Activated CD8-positive, alpha-beta memory T cell treated with anti-CD3 and anti-CD28 coated beads for 4 hours (primary cell): ENCODE measurements at places on chromosomes 5 and 9.

DNA sequence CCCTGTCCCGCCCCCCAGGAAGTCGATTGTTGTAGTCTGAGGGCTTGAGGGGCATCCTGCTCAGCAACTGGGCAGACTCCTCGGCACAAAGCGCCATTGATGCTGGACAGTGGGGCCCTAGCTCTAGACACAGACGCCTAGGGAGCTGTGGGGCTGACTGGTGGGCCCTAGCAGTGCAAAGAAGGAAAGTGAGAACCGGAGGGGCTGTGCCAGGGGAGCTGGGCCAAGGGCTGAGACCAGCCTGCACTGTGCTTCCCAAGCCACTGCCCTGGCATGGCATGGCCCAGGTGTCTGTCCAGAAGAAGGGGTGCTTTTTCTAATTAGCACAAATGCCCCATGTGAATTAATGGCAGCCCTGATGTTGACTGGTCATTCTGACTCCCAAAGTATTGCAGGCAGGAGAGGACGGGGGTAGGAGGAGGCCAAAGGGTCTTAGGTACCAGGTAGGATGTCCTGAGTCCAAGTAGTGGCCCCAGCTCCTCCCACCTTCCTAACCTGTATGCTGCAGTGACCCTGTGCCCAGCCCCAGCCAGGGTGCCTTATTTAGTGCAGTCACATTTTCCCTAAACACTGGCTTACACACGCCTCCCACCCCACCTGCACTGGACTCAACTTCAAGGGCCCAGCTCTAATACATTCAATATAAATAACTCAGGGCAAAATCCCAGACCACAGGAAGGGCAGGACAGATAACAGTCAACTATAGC is 15.9 kb downstream of the TCF7 start:
- DNase-seq = no peak

DNA sequence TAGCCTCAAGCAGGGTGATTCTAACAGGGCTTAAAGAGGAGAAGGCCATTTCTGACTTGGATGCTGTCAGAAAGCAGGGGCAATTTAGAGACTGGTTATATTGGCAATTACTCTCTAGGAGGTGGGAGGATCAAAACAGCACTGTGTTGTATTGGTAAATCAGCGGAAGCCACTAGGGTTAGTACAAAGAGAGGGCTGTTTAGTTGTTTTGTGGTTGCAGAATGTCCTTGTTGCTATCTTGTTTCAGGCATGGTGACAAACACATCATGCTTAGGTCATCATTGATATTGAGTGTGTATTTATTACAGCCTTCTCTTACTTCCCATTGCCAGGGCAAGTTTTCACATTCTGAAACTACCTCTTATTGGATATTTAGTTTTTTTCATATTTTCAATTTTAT is 165.3 kb downstream of the TAF11L14 start:
- DNase-seq = no peak

- no peak for DNase-seq
These were observed 37.4 kb downstream of the CTSL start for GRCh38 chr9:87763286-87763685.

- no peak for DNase-seq
These were observed 69.4 kb downstream of the TMC1 start for GRCh38 chr9:72590824-72591223.

GRCh38 chr9:36637491-36638270 is 65.0 kb downstream of the MELK start:
- DNase-seq = no peak

DNA sequence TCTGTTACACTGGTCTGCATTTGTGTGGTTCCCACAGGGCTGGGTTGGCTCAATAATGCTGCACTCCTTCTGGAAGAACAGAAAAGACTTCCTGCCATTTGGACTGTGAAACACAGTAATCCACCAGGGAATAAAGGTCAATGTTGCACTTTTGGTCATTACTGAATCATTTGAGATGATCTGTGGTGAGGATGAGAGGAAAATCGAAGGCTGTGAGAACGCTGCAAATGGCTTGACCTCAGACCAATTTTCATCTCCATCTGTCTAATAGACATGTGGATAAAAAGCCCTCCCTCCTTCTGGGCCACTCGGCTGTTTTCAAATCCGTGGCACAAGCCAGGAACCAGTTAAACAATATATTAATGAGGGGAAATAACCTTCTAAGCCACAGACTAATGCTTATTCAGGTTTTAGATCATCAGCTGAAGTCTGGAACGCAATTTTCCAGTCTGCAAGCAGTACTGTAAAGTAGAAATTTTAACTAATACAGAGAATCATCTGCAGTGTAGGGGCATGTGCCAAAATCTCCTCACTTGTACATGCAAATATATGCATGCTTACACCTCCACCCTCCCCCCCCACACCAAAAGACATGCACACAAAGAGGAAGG is 20.2 kb downstream of the TLE1 start:
- no peak for DNase-seq

GRCh38 chr5:173974688-173975239 is 14.2 kb upstream of the C5orf47 start:
- DNase-seq = no peak

DNA sequence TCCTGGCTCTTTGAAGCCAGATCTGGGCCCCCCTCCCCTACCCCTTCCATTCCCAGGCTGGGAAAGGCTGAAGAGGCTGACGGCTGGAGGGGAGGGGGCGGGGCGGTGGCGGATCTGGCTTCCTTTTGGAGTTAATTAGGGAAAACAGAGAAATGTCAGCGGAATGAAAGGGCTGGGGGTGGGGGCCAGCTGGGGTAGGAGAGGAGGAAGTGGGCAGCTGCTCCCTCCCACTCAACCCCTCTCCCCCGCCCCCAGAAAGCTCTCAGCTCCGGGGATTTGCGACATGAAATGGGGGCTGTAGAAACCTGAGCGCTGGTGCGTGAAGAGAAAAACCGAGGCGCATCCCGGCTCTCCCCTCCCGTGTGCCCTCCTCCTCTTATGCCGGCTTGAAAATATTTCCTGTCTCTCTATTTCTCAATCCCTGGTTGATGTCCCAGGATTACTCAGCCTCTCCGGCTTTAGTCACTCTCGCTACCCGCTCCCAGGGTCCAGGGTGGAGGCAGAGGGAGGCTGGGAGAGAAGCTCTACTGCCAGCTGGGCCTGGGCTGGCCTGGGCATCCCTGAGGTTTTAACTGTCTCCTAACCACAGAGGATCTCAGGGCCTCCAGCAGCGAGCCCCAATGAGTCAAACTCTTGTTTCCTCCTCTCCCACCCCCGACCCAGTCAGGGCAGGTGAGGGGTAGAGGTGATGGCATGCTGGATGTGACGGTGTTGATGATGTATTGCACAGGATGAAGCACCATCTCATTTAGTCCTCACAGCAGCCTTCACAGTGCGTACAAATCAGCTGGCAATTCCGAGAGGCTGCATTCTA is 20.1 kb downstream of the PCDHGC5 start:
- no peak for DNase-seq

DNA sequence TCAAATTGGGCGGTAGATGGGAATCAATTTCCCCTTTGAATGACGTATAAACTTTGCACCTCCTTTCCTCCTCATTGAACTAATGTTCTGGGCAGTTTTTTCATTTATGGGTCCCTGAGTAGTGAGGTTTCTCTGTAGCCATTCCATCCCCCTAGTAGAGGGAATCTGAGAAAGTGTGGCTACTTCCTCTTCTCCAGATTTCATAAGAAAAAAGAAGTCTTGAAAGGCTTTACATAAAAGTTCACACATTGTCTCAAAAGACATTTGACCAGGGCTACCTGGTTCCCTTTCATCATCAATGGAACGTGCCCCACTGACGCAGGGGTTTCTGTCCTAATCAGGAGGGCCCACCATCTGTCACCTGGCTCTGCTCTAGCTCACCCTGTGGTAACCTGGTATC is 57.3 kb downstream of the CTSL start:
- no peak for DNase-seq

GRCh38 chr5:23528677-23529076 is 21.3 kb downstream of the PRDM9 start:
- DNase-seq = no peak

DNA sequence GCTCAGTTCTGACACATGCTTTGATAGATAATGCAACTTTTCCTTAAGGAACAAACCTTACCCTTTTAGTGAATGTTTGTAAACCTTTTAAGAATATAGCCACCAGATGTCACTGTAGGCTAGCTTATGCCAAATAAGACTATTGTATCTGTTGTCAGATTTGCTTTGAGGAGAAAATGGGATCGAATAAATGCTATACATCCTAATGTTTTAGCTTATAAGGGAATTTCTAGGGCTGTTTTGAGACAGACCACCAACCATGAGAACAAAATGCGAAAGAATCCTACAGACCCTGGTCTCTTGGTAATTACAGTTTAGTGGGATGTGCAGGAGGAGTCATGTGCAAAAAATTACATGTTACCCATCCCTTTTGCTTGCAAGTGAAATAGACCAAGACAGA is 127.6 kb upstream of the NMUR2 start:
- DNase-seq = no peak

GRCh38 chr5:150302301-150303069 is at the start of gene ARSI:
Gene ARSI (minus strand): TSS chr5:150302905. CDS start chr5:150302373, 532 bp downstream.
- no peak for DNase-seq

GRCh38 chr5:172932313-172933017 is 26.8 kb upstream of the RPL26L1 start:
- DNase-seq = peak; percentile 35

DNA sequence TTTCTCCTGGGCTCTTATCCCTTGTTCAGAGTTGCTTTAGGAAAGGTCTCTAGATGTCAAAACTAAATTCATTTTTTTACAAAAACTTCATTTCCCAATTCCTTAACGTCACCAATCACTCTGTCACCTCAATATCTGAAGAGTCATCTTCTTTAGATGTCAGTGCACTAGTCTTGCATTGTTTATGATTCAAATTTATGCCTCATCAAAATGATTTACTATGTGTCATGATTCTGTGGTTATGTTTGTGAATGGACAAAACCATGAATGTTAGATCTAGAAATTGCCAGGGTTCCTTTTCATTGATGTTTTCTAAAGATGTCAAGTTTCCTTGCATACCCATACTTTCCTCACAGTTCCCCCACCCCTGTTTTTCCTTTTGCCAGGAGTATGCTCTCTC is 21.5 kb downstream of the CWC27 start:
- DNase-seq = no peak

GRCh38 chr9:96383165-96383942 is at the start of gene SLC35D2:
Gene SLC35D2 (minus strand): TSS chr9:96383711. CDS start chr9:96383634, 77 bp downstream.
- DNase-seq = no peak

DNA sequence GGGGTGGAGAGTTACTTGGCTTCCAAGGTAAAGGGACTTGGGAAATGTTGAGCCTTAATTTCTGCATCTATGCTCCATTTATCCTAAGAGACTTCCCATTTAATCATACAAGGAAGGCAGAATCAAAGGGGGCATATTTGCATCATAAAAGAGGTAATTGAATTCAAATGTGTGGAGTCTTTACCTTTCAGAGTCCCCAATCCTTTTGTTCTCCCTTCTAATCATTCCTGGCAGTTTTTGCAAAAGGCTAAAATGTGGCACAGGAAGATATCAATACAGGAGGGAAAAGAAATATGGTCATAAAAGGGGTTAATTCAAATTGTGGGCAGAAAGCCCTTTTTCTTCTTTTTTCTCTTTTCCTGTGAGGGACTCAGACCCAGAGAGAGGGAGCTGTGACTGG is 69.5 kb downstream of the SFXN1 start:
- DNase-seq = no peak

- DNase-seq = no peak
These were observed 50.7 kb downstream of the C7 start for GRCh38 chr5:40960037-40960436.

DNA sequence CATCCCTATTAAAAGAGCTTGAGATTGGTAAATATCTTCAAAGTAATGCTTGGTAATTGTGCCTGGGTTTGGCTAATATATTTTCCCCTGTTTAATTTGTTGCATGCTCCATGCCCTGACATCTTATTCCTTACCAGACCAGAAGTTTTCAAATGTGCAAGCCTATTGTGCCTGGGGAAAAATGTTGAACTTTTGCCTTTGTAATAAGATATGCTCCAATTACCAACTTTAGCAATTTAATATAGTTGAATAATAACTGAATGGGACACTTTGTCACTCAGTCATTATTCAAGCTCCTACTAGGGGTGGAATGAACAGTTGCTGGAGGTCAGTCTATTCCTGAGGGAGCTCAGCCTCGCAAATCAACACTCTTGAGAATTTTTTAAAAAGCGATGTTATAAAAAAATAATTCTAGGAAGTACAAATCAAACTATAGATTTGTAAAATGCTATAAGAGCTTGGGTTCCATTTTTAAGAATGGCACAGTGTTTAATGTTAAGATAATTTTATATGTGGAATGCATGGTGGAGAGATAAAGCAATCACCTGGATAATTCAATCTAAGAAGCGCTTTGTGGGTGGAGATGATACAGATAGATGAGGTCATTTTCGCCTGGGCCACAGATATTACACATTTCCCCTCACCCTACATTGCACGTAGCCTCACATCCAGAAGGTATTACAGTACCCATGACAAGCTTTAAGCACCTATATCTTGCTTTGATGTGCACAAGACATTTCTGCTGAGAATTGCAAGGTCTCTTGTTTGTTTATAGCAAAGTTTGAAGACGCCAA is 231.8 kb downstream of the PIK3R1 start:
- no peak for DNase-seq

- no peak for DNase-seq
These were observed 232.2 kb downstream of the GABRG2 start for GRCh38 chr5:162299793-162300192.

GRCh38 chr5:120517607-120518252 is 53.6 kb downstream of the PRR16 start:
- no peak for DNase-seq

DNA sequence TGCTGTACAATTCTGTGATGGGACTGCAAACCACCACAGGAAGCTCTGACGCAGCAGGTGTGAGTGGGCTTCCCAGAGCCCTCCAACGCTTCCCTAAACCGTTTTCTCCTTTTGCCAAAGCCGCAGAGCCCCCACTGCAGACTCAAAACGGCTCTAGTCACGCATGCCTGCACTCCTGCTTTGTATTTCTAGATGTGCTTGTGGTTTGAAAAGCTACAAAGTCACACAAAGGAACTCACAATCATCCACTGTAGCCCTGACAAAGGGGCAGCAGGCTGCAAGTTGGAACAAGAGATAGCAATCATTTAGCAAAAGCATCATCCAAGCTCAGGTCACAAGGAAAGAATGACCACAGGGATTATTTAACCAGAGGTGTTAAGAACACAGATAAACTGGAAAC is 79.3 kb downstream of the PTPN3 start:
- DNase-seq = no peak

GRCh38 chr9:68717552-68718443 is 12.8 kb downstream of the PIP5K1B start:
- no peak for DNase-seq

- DNase-seq = no peak
These were observed 38.9 kb upstream of the IFNK start for GRCh38 chr9:27485158-27485557.

DNA sequence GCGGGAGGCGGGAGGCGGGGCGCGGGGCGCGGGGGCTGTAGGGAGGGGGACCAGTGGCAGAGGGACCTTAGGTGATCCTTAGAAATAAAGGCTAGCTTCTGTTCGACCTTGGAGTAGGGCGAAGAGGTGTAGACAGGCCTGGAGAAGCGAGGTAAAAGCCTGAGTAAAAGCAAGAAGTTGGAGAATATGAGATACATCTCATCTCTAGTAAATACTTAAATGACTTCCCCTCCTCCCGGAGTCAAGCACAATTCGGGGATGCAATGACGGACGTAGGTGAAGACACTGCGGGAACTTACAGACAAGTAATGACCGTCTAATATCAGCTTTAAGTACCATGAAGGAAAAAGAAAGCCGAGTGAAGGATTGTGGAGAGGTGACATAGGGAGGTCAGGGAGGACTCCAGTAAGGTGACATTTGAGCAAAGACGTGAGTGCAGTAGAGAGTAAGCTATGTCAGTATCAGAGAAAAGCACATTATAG is 466 bp downstream of the SMC2 start:
- DNase-seq = no peak

- no peak for DNase-seq
These were observed 469.9 kb downstream of the PRR16 start for GRCh38 chr5:120934031-120934430.
